ENCODE measurements at places on chromosomes 3 and 15.

- DNase-seq: no peak
Measured at GRCh38 chr3:108605491-108605890, 16.0 kb downstream of the DZIP3 start.

DNA sequence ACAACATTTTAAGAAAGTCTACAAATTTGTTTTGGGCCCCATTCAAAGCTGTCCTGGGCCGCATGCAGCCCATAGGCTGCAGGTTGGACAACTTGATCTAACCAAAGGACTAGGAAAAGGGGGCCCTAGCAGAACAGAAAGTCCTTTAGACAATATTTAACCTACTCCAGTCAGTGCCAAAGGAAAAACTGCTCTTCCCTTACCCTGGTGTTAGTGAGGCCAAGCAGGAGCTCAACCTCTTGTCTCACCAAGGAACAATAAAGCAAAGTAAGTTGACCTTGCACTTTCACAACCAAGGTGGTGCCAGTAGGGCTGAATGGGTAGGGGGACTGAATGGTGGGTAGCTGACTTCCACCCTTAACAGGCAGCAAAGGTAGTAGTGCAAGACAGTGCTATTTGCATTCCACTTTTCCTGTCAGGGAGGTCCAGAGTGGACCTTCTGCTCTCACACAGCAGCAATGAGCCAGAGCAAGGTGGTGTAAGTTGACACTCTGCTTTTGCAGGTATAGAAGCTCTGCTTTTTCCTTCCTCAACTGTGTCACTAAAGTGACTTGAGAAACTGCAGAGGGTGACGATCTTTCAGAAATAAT is 124.9 kb downstream of the WDR72 start:
- DNase-seq: no peak

DNA sequence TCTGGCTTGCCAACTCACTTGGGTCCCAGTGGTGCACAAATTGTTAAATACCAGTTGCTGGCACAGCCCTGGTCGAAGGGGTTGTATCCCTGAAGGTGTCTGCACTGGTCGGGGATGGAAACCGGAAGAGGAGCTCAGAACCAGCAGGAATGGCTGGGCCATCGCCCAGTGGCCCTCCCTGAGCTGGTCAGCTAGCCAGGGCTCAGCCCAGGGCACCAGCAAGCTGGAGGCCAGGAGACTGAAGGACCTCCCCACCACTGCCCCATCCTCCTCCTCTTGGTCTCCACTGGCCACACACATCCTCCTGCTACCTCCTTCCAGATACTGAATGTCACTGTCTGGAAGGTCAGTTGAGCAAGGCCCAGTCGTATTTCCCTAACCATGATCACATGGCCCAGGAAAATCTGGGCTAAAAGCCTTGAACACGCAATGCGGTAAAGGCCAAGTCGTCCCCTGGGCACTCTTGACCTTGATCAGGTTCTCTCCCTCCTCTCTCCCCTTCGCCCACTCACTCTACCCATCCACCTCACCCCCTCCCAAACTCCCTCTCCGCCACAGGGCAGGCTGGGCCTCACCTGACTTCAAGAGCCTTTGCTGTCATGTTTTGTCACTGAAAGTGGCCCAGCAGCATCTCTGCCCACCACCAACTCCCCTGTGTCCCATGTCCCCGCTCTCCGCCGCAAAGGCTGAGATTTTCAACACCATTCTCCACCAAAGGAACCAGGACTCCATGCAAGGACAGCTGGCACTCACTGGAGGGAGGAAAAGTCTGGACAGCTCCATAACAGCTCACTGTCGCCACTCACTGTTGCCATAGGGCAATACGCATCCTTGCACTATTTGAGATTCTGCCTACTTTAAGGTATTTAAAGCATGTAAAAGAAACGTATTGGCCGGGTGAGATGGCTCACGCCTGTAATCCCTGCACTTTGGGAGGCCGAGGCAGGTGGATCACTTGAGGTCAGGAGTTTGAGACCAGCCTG is 12.1 kb downstream of the ZDHHC19 start:
- DNase-seq: no peak

GRCh38 chr3:170801597-170801996 is 68.4 kb downstream of the RPL22L1 start:
- DNase-seq: no peak

GRCh38 chr3:183159333-183159732 is 3.2 kb downstream of the LAMP3 start:
- DNase-seq: no peak

DNA sequence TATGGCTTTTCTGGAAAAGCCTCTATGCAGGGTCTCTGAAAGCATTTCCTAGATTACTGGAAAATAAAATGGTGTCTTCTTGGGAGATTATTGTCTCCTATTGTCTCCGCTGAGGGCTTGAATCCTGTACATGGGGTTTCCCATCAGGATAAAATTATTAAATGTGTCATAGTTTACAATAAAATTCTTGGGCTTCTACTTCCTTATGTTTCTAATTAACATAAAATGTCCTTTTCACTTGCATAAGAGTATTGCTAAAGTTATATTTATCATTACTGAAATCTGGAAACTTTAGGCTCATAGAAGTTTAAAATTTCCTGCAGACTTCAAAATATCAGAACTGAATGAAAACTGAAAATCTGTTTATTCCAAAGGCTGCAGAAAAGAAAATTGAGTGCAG is 595.5 kb upstream of the AGTR1 start:
- no peak for DNase-seq

DNA sequence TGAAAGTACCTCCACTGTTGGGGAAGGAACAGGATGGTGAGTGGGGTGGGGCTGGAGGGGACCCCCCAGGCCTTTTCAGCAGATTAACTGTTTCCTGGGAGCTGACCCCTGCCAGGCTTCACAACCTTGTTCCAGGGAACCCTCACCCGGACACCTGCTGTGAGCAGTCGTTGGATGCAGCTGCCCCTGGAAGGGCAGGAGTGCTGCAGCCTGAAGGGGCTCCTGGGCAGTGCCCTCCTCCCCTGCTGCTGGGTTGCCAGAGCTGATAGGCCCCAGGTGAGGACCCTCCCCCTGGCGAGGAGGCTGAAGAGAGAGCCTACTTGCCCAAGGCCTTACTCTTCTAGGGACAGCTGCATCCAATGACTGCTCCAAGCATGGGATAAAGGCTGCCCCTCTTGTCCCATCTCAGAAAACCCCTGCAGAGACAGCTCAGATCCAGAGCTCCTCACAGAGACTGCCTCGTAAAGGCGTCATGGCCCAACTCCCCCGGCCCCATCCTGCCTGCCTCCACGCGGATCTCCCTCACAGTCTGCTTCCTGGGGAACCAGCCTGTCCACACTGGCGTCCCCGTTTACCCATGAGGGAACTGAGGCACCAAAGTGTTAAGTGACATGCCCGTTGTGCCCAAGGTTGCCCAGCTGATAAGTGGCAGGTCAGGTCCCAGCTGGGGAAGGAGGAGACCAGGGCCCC is 193.4 kb upstream of the LINGO1 start:
- no peak for DNase-seq

- DNase-seq: no peak
Measured at GRCh38 chr3:77158730-77159581, 119.1 kb downstream of the ROBO2 start.

- no peak for DNase-seq
Measured at GRCh38 chr3:117927825-117928224, 1106.8 kb downstream of the IGSF11 start.

GRCh38 chr3:139771331-139771730 is 93.6 kb upstream of the NMNAT3 start:
- no peak for DNase-seq

GRCh38 chr3:160170409-160171370 is 54.5 kb upstream of the C3orf80 start:
- no peak for DNase-seq

GRCh38 chr3:107911337-107912000 is 179.4 kb downstream of the CD47 start:
- DNase-seq: no peak

DNA sequence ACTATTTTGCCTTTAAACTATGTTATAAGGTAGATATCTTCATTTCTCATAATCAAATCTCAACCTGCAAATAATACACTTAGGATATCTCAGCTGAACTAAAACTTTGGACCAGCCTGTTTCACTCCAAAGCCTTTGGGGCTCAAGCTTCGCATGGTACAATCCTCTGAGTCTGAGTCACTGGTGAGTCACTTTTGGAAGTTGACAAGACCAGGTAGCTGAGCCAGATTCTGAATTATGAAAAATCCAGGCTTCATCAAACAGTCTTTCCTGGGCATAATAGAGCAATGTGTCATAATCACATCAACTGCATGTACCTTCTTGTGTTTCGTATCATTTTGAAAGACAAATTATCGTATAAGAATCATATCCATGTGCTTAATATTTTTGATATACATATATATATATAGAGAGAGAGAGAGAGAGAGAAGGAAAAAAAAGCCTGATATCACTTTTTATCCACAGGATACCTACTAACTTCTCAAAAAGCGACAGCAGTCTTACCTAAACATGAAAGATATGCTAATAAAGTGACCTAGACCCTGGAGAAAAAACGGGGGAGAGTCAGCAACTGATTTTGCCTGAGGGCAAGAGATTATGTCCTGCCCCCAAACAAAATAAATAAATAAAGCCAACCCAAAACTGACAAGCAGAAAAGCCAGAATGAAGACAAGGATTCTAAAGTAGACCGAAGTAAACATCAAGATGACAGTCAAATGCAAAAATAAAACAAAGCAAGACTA is 263.9 kb upstream of the TGFBR2 start:
- no peak for DNase-seq

DNA sequence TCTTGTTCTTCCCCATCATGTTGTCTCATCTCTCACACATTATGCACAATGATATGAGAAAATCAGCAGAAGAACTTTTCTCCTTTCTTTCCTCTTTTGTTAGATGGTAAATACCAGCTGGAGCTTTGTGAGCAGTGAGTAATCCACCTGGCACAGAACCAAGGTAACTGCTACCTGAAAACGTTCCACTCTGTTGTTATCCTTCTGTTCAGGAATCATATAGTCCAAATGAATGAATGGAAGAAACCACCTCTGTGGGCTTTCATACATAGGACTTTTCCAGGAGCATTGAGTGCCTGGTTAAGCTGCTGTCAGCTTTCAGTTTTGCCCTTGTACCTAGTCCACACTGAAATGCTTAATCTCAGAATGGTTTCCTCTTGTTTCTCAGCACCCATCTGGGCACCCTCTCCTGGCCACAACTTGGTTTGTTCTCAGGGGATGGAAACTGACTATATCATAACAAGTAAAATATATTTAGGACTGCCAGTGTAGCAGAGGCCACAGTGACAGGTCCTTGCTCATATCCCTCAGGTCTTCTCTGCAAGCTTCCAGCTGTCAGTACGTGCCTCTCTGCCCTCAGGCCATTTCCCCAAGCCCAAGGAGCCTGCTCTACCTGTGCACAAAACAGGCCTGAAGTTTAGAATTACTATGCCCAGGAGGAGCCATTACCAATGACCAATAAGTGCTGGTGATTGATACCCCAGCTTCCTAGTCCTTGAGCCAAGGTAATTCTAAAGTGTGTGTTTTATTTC is 23.5 kb upstream of the SLC4A7 start:
- no peak for DNase-seq

GRCh38 chr15:40446144-40446543 is 5.4 kb downstream of the BAHD1 start:
- DNase-seq: no peak

GRCh38 chr3:164794099-164794498 is 284.2 kb downstream of the SI start:
- DNase-seq: no peak

DNA sequence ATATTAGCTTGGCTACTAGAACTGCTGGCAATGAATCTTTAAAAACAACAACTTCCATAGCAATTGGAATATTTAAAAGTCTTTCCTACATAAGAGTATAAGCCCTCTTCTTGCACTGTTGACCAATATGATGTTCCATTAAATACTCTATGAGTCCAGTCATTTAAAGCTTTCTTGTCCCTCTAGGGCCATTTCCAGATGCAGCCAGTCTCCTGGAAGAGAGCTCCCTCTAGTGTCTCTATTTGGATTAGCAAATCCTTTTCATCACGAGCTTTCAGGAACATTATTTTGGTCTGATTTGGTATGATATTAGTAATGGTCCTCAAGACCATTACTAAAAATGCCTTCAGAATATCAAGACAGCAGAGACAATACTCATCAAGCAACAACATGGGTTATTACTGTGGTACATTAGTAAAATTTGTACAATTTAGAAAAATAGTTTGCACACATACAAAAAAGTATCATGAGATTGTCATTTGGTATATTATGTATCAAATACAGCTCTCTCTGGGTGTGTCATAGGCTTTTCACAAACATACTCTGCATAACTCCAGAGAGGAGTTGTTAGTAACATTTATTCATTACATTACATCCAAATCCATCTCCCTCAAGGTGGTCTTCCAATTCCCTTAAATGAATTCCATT is 101.3 kb downstream of the DPH6 start:
- DNase-seq: no peak

DNA sequence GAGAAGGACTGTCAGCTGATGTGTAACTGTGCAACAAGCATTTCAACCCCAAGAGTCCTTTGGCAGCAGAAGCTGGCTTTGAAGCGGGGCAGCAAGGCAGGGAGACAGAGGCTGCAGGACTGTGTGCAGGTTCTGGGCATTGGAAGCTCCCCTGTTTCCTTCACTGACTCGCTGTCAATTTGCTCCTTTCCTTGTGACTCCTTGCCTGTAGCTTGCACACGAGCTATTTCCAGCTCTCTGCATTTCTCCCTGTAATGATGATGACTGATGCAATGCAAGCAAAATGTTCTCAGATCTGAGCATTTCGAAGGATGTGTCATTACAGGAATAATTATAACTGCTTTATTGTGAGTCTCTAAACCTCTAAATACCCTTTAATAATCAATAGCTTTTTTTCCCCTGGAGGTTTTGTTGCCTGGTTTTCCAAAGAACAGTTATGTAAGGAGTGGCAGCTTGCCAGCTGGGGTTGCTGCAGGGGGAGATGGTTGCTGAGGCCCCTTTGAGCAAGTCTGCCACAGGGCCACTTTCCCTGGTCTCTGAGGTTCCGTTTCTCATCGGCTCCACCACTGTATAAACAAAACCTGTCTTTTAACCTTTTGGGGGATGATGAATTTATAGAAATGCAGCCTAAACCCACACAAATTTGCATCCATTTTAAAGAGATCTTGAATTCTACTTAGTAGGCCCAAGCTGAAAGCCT is 2.8 kb downstream of the APOD start:
- no peak for DNase-seq

- no peak for DNase-seq
Measured at GRCh38 chr3:46283881-46284450, 41.7 kb downstream of the CCR3 start.
